ENCODE measurements at places on chromosomes 16 and 17.

GRCh38 chr17:53335443-53335842 lies 487.3 kb upstream of the KIF2B start:
- DNase-seq = no peak

DNA sequence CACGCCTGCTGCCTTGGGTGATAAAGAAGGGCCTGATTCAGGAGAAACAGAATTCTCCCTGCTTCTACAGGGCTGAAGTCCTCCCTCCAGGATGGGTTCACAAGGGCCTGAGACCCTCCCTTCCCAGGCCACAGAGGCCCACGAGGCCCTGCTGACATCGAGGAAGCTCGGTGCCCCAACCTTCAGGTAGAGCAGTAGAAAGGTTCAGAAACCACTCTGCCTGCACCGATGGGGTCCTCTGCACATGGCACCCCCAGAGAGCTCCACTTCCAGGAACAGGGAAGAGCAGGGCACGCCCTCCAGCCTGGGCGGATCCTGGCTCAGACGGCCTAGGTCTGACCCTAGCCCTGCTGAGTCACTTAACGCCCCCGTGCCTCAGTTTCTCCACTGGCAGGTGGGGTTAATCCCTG lies 773 bp downstream of the CENPX start:
- DNase-seq = no peak

DNA sequence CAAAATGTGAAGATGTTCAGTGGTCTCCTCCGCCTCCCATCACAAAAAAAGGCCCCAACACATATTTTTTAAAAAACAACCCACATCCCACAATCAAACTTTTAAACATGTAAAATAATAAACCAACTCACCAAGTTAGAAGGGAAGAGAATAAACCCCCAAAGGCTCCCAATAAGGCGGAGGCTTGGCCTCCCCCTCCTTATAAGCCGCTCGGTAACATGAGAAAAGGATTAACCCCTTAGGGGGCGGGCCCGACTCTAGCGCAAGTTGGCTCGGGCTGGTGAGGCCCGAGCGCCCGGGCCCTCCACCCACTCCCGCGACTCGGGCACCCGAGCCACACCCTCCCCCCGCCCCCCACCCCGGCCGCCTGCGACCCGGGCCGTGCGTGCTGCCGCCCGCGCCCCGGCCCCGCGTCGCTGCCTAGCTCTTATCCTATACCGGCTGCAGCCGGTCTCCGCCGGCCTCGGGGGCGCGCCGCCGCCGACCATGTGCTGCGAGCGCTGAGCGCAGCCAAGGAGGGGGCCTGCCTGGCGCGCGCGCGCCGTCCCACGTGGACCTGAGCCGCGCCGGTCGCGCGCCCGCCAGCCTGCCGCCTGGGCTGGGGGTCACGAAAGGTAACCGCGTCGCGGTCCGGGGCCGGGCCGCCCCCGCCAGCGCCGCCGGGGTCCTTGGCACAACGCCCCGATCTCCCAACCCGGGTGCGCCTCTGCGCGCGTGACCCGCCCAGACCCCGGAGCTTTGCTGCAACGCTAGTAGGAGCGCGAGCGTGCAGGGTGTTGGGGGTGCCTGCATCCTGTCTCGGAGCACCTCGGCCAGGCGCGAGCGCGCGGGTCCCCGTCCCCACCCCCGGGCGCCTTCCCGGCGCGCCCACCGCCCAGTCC lies at the start of the genes ARSG and SLC16A6:
Gene ARSG (plus strand): TSS at position 541 of the 881 bp plus-strand sequence. CDS start 15,999 bp downstream, outside the sequence.
Gene SLC16A6 (minus strand): TSS at position 173 of the 881 bp plus-strand sequence. CDS start 12,807 bp downstream, outside the sequence.
- DNase-seq = peak; percentile 59

- no peak for DNase-seq
Measured at GRCh38 chr16:3101841-3102470, 2.9 kb upstream of the ZSCAN10 start.

GRCh38 chr16:14109077-14109775 lies 38.1 kb downstream of the MRTFB start:
- no peak for DNase-seq

DNA sequence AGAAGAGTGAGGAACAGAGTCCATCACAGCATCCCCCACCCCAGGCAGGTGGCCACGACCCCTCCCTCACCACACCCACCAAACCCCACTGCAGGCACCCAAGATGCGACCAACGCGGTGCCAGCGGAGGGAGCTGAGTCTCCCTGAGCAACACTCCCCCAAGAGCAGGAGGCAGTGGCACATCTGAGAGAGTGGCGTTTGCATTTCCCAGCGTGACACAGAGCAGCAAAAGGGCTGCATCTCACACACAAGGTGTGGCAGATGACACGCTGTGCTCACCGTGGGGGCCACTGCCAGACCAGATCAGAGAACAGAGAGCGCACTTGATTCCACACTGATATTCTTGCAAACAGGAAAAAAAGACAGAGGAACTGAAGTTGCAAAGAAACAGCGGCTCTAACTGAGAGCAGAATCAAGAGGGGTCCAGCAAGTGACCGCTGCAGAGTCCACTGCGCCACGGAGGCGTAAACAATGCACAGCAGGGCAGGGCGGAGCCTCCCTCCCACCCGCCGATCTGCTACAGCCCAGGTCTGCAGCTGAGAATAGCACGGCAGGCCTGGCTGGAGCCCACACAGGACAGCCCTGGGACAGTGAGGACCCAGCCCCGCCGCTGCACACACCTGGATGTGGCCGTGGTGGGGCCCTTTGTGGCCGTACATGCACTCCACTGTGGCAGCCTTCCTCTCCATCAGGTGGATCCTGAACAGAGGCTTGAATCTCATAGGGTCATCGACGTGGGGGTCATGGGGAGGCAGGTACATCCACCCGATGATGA lies 26.0 kb upstream of the C16orf95 start:
- DNase-seq = no peak

DNA sequence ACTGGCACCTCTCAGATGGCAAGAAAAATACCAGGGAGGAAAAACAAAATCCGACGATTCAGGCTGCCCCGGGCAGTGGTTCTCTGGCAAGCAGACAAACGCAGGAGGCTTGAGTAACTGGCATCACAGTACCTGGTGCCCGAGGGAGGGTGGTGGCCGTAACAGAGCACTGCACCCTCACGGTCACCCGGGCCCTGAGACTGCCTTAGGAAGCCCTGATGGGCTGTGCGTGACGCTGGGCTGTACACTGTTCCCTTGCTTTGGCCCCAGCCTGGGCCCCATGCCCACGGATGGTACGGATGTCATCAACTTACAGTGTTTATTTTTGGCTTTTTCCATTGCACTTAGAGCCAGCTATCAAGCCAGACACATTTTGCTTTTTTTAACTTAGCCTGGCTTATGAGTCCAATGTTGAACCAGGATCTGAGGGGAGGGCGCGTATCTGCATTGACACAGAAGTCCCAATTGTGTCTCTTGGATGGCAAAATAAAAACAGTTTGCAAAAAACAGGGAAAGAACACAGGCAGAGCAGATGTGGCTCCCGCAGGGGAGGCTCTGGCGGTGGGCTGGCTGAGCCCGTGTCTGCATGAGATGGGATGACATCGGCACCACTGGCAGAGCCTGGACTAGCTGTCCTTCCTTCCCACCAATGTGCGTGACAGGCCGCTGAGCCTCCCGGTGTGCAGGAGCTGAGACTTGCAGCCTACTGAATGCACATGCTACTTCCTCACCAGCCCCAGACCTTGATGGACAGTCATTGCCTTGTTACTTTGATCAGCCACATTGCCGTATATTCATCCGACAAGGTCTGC lies 287.7 kb downstream of the FOXL1 start:
- DNase-seq = no peak

Measured in stimulated activated CD8-positive, alpha-beta memory T cell treated with anti-CD3 and anti-CD28 coated beads, Interleukin-4, amount 100 ng/mL, for 1 hour (primary cell).